Myocyte (in vitro differentiated cells): ENCODE measurements at places on chromosomes 2 and 18.
A peak's percentile ranks its signal among the peaks of the same experiment; 100 is the strongest.

GRCh38 chr2:147223119-147223518 is 621.7 kb upstream of the ACVR2A start:
- no peak for DNase-seq

GRCh38 chr2:146506851-146507250 is 1338.0 kb upstream of the ACVR2A start:
- no peak for DNase-seq

GRCh38 chr2:165575044-165575615 is 105.6 kb downstream of the CSRNP3 start:
- DNase-seq = no peak

DNA sequence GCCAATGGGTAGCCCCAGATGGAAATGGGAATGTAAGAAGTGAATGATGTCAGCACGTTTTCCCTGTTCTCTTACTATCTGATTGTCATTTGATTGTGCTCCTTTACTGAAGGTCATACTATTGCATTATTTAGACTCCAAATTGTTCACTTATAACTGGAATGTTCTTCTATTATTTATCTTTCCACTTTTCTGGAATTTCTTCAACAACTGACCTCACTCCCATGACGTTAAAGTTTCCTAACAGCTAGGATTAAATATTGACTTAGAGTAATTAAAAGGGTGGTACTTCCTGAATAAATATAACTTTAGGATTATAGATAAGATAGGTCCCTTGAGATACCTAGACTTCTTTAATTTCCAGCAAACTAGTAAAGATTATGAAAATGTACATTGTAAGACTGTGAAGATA is 10.9 kb upstream of the GULP1 start:
- DNase-seq = no peak

- no peak for DNase-seq
These were observed 1.6 kb downstream of the TNP1 start for GRCh38 chr2:216858312-216858711.

- DNase-seq = no peak
These were observed 59.9 kb upstream of the GATA6 start for GRCh38 chr18:22109535-22109934.

DNA sequence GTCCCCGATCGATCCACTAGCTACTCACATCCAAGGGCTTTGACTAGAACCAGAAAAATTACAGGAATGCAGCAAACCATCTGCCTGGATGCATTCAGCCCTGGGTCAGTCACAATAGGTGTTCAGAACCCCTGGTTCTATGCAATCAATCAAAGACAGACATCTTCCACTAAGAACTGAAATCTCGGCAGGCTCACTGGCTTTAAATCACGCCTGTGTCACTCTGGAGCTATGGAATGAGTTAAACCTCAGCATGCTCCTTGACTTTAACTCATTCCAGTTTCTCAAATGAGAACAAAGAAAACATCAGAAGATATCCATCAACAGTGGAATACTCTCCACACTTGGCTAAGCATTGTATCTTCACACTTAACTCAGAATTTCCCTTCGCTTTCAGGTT is 68.1 kb upstream of the SPTBN1 start:
- DNase-seq = no peak

GRCh38 chr18:46481048-46481846 is 175.8 kb downstream of the LOXHD1 start:
- peak; percentile 55 for DNase-seq

- no peak for DNase-seq
These were observed 2.7 kb upstream of the LRP2 start for GRCh38 chr2:169365029-169365480.

DNA sequence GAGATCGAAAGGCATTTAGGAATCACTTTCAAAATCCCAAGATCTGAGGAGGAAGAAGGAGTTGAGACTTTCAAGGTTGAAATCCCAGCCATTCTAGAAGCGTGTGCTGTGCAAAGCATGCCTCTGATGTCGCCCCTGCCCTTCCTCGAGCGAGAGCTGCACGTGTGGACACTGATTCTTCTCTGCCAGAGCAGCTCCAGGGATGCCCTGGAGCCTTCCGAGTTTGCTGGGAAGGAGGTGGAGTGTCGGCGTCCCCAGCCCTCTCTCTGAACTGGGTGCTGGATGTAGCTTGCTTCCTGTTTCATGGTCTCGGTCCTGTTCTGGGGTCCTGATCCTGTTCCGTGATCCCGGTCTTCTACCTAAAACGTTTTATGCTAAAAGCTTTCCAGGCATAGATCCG is 76.1 kb downstream of the TWIST2 start:
- no peak for DNase-seq

GRCh38 chr2:48397281-48397680 is 132.7 kb upstream of the STON1 start:
- no peak for DNase-seq

DNA sequence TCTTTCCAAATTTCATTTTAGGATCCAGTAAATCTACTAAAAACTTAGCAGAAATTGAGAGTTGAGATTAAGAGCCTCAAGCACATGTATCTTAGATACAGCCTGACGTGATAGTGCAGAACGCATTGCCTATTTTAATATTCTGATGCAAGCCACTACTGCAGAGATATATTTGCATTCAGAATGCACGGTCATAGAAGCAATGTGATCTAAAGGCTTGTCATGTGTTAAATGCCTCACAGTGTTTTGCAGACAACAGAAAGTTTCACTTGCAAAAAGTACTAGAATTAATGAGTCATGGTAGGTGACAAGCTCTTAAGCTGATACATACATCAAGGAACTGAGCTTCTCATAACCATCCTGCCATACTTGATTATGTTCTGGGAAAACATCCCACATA is 886.7 kb upstream of the CHAC2 start:
- no peak for DNase-seq

GRCh38 chr2:125310657-125311364 is 1285.7 kb downstream of the CNTNAP5 start:
- no peak for DNase-seq

GRCh38 chr2:21317131-21317530 is 193.4 kb downstream of the TDRD15 start:
- DNase-seq = no peak

- no peak for DNase-seq
These were observed 264.8 kb downstream of the ANAPC1 start for GRCh38 chr2:111618978-111619902.

- no peak for DNase-seq
These were observed 27.3 kb upstream of the C2orf66 start for GRCh38 chr2:196836440-196836839.

- no peak for DNase-seq
These were observed 799 bp upstream of the KIF1A start for GRCh38 chr2:240820607-240821428.

GRCh38 chr2:229713371-229714079 is 830 bp downstream of the DNER start:
- DNase-seq = no peak

DNA sequence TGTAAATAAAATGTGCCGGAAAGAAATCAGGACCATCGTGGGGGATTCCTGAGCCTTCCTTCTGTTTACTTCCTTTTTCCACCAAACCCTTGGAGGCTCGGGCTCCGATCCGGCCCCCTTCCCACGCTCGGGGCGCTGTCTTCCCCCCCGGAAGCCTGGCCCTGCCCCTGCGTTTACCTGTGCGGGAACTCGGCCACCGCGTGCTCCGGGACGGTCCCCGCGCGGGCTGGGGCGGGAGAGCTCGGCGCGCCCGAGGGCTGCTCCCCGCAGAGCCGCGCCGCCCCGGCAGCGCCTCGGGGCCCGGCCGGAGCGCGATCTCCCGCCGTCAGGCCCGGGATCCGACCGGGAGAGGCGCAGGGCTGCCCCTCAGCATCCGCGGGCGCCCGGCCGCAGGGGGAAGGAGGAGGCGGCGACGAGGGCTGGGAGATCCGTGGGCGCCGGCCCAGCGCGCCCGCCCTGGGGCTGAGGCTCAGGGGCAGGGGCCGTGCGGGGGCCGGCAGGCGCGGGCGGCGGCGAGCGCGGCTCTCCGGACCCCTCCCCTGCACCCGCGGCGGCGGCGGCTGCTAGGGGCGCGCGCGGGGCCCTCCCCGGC is 435 bp downstream of the ADCY3 start:
- DNase-seq = no peak

DNA sequence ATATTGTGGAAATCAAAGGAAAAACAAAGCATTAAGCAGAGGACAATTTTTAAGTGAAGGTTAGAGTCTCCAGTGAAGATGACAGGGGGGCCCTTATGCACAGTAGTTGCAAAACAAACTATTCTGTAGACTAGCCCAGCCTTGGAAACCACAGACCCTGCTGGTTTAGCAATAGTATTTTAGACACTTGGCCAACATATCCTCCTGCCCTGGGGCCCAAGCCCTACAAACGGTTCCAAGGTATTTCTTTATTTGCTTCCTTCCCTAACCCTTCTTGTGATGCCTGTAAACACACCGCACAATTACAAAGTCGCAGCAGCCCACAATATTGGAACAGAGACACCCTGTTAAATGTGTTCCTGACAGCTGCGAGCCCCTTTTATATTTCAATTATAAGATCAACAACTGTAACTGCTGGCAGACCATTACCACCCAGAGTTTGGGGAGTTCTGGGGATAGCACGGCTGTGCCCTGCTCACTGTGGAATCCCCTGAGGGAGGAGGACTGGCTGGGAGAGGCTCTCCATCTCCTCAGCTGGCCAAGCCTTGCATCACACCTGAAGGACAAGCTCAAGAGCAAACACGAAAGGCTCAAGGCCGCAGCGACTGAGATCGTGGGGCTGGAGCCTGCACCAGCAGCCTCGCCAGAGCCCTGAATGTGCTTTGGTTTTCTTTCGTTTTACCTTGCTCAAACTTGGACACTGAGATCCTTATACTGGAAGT is 282.2 kb upstream of the ATP5MC3 start:
- no peak for DNase-seq

DNA sequence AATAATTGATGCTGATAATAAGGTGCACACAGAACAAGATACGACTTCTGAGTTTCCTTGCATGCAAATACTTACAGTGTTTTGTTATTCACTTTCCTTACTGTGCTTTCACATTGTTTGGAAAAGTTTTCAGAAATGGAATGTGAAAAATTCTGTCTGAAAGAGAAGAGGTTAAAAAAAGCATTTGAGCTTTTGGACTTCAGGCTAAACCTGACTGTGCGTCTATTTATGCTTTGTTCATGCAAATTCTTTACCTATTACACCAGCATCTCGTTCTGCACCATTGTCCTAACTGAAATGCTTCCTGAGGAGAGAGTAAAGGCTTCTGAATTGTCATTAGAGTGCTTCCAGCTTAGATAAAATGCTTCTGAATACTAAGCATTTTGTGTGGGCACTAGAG is 61.4 kb downstream of the LHCGR start:
- no peak for DNase-seq

- no peak for DNase-seq
These were observed 9.9 kb upstream of the FOSL2 start for GRCh38 chr2:28382755-28383154.

DNA sequence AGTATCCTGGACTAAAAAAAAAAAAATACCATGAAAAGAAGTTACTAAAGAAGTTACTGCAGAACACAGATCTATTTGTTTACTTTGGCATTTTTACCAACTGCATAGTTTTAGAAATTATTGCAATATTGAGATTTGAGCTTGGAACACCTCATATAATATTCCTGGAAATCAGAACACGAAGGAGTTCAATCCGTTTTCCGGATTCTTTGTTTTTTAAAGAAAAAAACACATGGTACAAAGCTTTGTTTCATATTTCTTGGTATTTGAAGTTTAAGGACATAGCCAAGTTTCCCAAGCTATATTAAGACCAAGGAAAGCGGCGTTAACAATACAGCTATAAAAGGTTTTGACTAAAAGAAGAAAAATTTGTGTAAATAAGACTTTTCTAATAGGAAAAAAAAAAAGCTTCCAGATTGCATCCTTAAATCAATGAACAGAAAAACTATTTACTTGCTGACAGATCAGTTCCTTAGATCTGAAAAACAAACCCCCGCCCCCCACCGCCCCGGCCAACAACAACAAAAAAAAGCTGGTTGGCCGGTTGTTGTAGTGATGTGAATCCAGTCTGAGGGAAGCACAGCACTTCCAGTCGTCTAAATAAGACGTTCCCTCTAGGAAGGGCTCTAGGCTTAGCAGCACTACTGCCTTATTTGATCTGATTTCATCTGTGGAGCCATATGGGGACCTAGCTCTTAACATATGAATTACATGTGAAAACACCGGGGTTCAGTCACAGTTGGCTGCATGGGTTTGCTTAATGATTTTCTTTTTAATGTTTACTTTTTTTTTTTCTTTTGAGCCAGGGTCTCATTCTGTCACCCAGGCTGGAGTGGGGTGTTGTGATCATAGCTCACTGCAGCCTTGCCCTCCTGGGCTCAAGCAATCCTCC is 2.5 kb upstream of the RHOB start:
- DNase-seq = peak; percentile 57

DNA sequence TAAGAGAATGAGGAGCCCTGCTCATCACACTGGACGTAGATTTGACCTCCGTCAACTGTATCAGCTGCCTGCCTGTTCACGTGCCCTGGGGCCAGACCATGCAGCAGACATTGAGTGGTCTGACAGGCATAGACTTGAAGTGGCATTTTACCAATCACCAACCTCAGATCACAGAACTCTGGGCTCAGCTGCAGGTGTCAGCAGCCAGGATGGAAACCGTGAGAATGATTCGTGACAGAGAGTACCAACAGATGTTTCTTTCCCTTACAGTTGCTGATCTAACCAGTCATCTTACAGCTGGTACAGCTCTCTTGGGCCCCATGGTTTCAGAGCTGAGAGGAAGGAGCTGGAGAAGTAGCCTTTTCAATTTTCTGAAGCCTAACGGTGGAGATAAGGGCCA is 148.9 kb downstream of the EN1 start:
- DNase-seq = no peak

DNA sequence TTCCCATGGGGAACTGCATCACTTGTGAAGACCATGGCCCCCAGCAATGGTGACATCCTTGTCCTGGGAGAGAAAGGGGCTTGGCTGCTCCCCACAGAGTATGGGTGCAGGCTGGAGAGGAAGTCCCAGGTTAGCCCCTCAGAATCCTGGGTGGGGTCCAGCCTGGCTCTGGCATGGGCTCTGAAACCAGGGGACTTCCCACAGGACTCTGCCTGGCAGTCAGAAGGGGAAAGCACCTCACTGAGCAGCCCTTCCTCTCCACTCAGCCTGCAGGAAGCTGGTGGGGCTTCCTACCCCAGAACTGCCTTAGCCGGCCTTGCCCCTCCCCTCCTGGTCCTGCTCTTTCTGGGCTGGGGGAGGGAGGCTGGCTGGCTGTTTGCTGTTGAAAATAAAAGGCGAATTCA is 3.7 kb downstream of the NEURL3 start:
- no peak for DNase-seq

DNA sequence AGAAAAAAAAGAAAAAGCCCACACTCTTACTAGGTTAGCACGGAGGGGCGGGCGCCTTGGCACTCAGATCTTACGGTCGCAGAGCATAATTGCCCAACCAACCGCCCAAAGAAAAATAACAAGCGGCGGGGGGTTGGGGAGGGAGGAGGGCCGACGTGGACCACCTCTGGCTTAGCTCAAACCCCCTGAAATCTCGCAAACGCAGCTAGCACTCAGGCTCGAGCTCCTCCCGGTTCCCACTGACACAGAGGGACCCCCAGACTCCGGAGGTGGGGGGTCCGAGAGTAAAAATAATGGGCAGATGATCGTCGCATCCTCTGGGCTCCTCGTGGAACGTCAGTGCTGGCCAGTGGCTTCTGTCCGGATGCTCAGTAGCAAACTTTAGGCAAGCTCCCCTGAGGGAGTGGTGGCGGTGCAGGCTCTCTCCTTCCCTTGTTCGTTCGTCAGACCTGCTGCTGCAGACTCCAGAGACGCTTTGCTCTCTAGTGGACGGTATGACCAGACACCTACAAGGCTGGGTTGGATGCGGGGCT is 12.0 kb downstream of the CATIP start:
- no peak for DNase-seq
